ENCODE measurements at places on chromosomes 16 and 17.

- no peak for DNase-seq
Observed at GRCh38 chr16:12470311-12471229, 333.1 kb downstream of the CPPED1 start.

DNA sequence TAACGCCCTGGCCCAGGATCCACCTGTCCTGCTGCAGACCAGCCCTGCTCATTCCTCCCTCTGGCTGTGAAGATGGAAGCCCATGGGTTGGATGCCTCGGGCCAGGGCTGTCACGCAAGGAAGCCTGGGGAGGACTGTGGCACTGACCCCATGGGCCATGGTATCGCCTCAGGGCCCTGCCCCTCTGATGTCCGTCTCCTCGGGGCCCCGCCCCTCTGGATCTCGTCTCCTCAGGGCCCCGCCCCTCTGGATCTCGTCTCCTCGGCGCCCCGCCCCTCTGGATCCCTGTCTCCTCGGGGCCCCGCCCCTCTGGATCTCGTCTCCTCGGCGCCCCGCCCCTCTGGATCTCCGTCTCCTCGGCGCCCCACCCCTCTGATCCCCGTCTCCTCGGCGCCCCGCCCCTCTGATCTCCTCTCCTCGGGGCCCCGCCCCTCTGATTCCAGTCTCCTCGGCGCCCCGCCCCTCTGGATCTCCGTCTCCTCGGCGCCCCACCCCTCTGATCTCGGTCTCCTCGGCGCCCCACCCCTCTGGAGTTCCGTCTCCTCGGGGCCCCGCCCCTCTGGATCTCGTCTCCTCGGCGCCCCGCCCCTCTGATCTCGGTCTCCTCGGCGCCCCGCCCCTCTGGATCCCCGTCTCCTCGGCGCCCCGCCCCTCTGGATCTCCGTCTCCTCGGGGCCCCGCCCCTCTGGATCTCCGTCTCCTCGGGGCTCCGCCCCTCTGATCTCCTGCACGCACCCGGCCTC is 24.0 kb downstream of the METRNL start:
- DNase-seq: peak; percentile 37

DNA sequence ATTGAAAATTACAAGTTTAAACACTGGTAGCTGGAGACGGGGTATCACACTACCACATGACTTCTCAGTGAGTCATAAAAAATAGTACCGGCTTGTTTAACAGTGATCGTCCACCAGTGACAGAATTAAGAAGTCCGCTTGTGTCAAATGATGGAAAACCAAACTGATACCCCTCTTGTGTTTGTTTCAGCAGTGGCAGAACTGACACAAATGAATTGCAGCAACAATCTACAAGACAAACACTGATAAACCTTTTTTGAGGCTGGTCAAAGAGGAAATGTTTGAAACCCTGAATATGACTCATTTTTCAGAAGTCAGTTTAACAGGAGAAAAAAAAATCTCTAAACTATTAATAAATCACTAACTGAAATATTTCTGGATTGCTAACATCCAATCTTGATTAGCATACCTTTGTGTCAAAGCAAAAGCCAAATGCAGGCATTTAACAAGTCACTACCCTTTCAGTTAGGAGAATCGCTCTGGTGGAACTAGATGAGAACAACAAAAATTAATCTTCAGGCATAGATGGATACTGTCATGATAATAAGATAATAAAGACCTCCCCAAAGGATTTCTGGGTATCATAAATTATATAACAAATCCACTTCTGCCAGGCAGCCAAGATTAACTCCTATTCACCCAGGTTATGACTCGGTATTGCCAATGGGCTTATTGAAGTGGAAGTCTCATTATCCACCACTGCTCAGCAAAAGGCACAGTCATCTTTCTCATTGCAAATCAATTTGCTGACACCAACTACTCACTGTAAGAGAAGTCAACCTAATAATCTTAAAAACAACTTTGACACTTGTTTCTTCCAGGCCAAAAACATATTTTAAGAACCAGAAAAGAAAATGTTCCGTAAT is 20.8 kb downstream of the DCUN1D3 start:
- DNase-seq: no peak

- no peak for DNase-seq
Observed at GRCh38 chr16:66489818-66490217, 60.1 kb downstream of the TK2 start.

GRCh38 chr16:4489030-4489429 is 12.8 kb downstream of the HMOX2 start:
- DNase-seq: no peak

- no peak for DNase-seq
Observed at GRCh38 chr16:59887856-59888255, 1153.7 kb upstream of the GOT2 start.

DNA sequence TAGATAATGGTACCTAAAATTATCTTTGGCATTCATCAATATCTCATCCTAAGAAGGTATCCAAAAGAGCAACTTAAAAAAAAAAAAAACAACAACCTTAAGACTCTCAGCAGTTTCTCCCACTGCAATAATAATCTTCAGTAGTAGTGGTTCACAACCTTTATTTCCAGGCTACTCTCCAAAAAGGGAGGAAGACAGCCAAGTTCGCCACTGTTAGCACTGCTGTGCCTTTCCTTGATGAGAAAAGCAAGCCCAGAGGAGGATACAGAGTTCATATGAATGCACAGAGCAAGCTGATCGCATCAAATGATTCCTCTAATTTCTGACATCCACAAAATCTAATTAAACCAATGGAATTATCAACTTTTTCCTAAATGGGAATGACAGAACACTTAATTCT is 199.4 kb downstream of the AATF start:
- no peak for DNase-seq

- no peak for DNase-seq
Observed at GRCh38 chr16:68146585-68146984, 61.4 kb downstream of the NFATC3 start.

- peak; percentile 30 for DNase-seq
Observed at GRCh38 chr17:35947156-35947585, 3.7 kb upstream of the LYZL6 start.

- DNase-seq: no peak
Observed at GRCh38 chr17:31680126-31680525, 178.9 kb downstream of the COPRS start.

GRCh38 chr16:78310990-78311561 is 211.6 kb downstream of the WWOX start:
- no peak for DNase-seq

DNA sequence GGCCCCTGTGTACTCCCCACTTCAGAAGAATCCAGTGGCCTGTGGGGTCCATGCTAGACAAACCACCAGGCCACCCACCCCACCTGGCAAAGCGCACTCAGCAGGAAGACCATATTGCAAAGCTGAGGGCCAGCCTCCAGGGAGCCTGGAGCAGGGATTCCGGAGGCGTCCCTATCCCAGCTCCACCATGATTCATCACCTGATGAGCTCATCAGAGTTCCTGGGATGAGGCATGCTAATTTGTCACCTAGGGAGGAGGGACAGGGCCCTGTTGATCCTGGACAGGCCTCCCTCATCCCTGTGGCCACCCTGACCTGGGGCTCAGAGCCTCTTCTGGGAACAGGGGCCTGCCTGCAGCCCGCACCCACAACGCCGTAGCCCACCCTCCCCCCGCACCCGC is 131.6 kb upstream of the PLCG2 start:
- DNase-seq: no peak

GRCh38 chr16:22848451-22848850 is 34.5 kb downstream of the HS3ST2 start:
- DNase-seq: no peak

GRCh38 chr16:59759296-59759695 is 1025.2 kb upstream of the GOT2 start:
- no peak for DNase-seq

Measured in stimulated activated CD4-positive, alpha-beta T cell treated with anti-CD3 and anti-CD28 coated beads, Interleukin-1b, Interleukin-23, amount 100 ng/mL, for 4 hours (primary cell).